ENCODE measurements at places on chromosomes 6 and 20. TPM values are rescaled to one million over a fixed set of nuclear protein-coding genes. Genes with fewer than 3 reads are reported as not detected.

The TAAR8 gene
- polyA plus RNA-seq = not detected

The CD2AP gene
- 11.4 TPM for polyA plus RNA-seq

The RAB5IF gene
- polyA plus RNA-seq = 69.4 TPM

The RCAN2 gene
- not detected for polyA plus RNA-seq

The RIPPLY2 gene
- not detected for polyA plus RNA-seq

The JPH2 gene
- polyA plus RNA-seq = not detected

The PPP1R16B gene
- 54.5 TPM for polyA plus RNA-seq

DNA sequence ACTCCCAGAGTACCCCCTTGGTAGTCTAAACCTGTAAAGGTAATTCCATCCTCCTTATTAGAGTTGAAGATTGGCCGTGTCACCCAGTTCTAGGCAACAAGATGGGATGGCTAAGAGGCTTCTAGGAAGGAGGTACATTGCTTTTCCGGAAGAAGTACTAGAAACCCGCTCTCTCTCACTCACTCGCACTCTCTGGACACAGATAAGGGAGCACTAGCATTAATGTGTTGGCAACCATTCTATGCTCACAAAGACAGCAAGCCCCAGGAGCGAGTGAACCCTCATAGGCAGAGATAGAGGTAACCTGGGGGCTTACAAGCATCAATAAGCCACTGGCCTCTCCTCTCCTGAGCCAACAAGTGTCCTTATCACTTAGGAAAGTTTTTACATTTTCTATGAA lies 503.2 kb upstream of the JARID2 start:
- DNase-seq = no peak

DNA sequence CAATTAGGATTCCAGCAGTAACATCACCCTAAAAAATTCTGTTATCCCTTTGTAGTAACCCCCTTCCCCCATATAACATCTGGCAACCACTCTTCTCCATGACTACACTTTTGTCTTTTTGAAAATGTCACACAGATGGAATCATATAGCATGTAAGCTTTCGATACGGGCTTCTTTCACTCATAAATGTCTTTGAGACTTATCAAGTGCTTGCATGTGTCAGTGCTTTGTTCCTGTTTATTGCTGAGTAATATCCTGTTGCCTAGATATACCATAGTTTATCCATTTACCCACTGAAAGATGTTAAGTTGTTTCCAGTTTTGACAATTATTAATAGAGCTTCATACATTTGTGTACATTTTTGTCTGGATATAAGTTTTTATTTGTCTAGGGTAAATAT lies 10.4 kb upstream of the SNPH start:
- no peak for DNase-seq

DNA sequence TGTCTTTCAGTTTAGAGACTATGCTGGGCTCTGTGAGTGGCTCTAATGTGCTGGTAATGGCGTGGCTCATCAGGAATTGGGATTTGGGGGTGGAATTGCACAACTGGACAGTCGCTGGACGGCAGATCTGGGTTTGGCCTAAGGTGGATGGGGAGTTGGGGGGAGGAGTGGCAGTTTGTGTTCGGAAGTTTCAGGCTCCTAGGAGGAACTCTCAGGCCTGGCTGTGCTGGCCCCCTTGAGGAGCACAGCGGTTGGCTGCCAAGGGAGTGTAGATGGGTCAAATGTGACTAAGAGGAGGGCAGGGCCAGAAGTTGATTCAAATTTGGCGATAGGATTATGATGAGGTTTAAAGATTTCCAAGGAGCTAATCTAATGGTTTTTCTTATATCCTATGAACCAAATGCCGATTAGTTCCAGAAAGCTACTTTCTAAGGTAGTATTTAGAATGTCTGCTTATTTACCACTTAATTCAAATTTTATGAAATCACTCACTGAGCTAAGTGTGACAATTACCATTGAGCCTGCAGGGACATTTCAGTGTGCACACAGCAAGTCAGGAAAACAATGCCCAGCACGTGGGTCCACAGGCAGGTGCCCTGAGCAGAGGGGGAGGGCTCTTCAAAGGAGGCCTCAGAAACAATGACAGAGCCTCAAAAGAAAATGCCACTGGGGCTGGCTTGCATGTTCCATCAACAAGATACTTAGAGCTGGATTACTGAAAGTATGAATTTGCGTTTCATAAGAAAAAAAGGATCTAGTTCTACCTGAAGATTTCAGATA lies 111.0 kb downstream of the GJA10 start:
- DNase-seq = no peak

DNA sequence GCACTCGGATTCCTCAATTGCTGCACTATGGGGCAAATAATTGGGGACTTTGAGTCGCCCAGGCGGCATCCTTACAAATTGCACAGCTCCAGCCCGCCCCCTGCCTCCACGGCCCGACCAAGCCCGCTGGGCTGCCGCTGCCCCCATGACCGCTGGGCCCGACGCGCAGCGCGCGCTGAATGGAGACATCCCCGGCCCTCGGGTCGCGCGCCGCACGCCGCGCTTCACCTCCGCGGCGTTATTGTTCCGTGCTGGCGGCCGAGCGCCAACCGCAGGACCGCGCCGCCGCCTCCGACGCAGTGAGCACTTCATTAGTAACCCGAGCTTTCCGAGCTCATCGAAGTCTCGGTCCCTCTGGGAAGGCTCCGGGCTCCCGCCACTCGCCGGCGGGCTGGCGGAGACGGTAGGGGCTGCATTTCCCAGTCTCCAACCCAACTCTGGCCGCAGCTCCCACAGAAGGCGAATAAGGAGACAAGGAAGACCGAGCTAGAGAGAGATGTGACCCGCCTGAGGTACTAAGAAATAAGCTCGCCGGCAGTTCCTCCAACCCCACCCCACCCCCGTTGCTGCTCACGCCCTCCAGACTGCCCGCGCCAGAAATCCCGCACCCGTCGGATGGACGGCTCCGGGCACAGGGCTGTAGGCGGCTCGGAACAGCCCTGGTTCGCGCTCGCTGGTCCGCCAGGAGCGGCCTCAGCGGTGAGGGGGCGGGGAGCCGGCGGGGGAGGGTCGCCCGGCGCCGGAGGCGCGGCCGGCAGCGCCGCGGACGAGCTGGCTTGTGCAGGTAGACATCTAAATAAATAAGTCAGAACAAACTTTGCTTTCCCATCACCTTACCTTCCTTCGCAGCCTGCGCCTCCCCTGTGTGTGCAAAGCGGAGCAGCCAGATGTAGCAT lies 703 bp downstream of the EPHA7 start:
- DNase-seq = peak; percentile 9

GRCh38 chr20:3171391-3172125 lies 1.8 kb downstream of the LZTS3 start:
- no peak for DNase-seq

DNA sequence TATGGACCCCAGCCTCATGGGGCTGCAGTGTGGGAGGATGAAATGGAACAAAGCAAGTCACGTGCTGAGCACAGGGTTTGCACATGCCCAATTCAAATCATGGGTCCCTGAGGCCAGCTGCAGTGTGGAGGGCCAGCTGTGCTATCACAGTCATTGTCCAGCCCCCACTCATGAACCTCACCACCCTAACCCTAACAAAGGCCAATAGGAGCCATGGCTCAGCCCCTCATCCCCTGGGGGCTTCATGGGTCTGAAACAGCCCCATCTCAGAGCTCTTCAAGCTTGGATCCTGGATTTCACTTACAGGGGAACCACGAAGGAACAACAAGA lies 125.6 kb upstream of the MAFB start:
- DNase-seq = no peak

DNA sequence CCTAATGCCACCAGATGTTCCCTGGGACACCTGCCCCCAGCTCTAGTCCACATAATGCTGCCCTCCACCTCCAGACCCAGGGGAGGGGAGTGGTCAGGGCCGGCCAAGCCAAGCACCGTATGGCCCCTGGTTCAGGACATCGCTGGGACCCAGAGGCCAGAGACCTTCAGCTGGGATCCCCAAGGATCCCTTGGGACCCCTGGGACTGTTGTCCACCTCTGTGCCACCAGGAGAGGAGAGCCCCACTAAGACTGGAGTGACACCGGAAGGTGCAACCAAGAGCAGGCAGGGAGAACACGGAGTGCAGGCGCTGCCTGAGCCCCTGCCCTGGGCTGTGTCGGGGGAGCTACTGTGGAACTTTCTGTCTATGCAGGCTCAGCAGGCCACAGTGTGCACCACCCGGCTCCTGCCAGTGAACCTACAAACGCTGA lies 43.6 kb downstream of the CTCFL start:
- DNase-seq = peak; percentile 50
